GM04503 (cell line): ENCODE measurements at places on chromosomes 4 and X.

DNA sequence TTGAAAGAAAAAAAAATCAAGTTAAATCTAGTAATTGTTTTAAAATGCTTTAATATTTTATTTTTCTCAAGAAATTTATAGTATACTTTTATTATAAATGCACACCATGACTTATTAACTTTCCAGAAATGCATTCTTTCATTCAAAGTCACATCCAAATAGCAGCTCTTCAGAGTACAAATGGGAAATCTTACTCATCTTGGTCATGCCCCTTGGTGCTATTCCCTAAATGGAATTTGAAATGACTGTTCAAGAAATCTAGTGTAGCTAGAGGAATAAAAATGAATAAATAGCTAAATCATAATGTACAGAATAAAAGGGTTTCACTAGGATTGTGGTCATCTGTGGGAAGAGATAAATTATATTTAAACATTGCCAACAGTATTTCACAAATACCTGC lies 1139.7 kb downstream of the PCDH18 start:
- no peak for DNase-seq

- no peak for DNase-seq
Measured at GRCh38 chr4:16027114-16027513, 56.7 kb downstream of the PROM1 start.

GRCh38 chr4:77022560-77023179 lies 53.1 kb downstream of the CCNI start:
- peak; percentile 85 for DNase-seq

- DNase-seq = no peak
Measured at GRCh38 chr4:56289934-56290333, 97.4 kb downstream of the AASDH start.

DNA sequence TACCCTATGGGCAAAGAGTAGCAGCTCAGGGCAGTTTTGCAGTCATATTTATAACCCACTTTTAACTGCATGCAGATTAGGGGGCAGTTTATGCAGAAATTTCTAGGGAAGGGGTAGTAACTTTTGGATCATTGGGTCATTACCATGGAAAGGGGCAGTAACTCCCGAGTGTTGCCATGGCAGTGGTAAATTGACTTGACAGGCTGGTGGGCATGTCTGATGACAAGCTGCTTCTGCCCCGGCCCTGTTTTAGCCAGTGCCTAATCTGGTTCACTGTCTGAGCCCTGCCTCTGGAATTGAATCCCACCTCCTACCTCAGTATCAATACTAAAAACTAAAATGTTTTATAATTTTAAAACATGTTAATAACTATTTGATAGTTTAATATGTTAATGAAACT lies 362.1 kb upstream of the ATOH1 start:
- no peak for DNase-seq

GRCh38 chr4:114659386-114660008 lies 60.9 kb downstream of the UGT8 start:
- DNase-seq = no peak

GRCh38 chrX:51461053-51462044 lies 35.0 kb downstream of the NUDT11 start:
- no peak for DNase-seq

GRCh38 chr4:26723216-26723615 lies 137.4 kb upstream of the STIM2 start:
- DNase-seq = no peak

GRCh38 chr4:110224142-110224541 lies 25.7 kb upstream of the ELOVL6 start:
- no peak for DNase-seq

DNA sequence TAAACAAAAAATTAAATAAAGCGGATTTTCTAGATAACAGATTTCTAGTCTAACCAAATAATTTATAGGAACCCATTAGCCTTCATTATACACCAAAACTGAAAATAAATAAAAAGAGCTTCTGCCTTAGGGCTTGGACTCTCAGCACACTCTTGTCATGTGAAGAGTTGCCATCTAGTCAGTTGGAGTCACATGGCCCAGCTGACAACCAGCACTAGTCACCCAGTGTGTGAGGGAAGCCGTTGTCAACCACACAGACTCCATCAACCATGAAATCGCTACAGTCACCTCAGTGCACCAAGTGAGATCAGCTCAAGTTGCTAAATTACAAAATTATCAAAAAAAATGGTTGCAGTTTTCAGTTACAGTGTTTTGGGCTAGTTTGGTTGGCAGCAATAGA lies 470.0 kb downstream of the GASK1B start:
- no peak for DNase-seq

GRCh38 chr4:173449380-173449717 lies 50.4 kb upstream of the SCRG1 start:
- no peak for DNase-seq

GRCh38 chr4:108287834-108288413 lies 119.2 kb upstream of the LEF1 start:
- DNase-seq = no peak

DNA sequence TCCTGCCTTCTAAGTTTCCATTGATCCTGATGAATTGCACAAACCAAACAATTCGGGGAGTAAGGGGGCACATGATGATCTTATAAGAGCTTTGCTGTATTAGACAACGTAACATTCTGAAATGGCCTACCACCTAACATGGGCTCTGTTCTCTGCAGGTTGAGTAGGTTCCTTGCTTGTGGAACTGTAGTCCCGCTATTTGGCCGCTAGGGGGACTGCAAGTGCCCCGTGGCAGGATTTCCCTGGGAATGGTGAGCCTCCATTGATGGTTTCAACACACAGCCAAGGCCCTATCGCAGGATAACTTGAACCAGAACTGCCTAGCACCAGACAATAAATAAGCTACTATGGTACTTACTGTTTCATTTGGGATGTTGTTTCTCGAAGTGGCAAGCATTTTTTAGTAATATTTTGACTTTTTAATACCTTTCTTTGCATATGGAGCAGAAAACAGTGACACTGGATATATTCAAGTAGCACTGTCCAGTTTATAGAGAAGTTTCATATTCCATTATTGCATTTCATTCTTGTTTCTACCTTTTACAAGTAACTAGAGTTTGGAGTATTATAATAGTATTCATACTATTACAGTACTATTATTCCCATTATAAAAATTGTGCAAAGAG lies 11.9 kb downstream of the AR start:
- DNase-seq = no peak

- no peak for DNase-seq
Measured at GRCh38 chr4:2484993-2485392, 16.1 kb downstream of the RNF4 start.

DNA sequence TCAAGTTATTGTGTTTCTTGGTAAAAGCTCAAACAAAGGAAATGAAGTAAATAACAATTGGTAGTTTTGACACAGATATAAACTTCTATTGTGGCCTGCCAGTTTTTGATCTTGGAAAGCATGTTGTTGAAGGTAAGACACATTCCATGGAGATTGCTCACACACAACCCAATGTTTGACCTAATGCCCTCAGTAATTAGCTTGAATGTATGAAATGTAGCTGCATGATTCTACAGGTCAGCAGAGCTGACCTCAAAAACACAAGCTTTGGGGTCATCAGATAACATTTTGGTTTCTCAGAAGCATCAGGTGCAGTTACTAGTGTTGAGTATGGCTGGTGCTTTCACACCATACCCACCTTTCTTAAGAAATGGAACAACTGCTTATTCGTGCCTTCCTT lies 16.5 kb downstream of the GPR173 start:
- DNase-seq = no peak

DNA sequence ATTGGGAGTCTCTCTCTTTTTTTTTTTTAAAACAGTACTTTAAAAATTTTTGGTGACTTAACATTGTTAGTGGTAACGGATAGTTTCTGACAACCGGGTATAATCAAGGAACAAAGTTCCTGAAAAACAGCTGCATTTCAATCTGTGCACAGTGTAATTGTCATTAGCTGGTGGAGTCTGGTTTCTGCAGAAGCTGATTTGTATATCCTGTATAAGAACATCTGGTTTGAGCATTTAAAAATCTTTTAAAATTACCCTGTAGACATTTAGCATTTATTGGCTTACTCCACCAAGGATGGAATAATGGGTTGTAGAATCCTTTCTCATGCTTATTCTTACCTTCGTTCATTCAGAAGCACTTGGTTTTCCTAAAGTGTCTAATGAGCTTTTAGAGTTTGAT lies 11.2 kb downstream of the JADE1 start:
- DNase-seq = no peak

DNA sequence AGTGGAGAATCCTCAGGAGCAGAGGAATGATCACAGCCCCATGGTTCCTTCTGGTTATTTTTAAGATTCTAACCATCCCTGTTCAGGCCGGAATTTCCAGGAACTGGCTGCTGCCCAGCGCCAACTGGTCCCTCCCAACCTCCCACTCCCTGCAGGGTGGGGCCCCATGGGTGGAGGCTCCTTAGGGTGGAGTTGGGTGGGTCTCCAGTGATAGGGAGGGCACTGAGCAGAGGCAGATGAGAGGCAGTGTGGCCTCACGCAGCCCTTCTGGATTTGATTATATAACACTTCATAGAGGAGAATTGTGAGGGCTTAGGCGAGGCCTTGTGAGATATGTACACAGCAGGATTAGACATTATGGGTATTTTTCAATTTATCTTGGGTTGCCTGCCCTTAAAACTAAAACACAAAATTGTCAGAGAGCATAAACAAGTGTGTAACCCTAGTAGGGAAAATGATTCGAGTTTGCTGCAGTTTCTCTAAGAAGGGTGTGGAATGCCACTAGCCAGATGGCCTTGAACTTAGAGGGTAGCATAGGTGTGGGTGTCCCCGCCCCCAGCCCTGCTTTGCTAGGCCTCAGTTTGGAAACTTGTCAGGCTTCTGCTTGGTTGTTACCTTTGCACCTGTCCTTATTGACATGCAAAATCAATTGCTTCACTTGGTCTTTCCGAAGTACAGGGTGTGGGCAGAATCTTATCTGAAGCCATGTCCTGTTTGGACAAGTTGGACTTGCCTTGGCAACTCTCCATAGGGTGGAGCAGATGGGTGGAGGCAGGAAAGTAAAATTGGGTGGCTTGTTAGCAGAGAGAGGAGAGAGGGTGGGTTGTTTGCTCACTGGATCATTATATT lies 9.4 kb downstream of the KLF3 start:
- DNase-seq = no peak

- DNase-seq = no peak
Measured at GRCh38 chr4:29262986-29263385, 1457.2 kb upstream of the PCDH7 start.

GRCh38 chrX:121389976-121390714 lies 342.7 kb downstream of the GLUD2 start:
- DNase-seq = peak; percentile 1

DNA sequence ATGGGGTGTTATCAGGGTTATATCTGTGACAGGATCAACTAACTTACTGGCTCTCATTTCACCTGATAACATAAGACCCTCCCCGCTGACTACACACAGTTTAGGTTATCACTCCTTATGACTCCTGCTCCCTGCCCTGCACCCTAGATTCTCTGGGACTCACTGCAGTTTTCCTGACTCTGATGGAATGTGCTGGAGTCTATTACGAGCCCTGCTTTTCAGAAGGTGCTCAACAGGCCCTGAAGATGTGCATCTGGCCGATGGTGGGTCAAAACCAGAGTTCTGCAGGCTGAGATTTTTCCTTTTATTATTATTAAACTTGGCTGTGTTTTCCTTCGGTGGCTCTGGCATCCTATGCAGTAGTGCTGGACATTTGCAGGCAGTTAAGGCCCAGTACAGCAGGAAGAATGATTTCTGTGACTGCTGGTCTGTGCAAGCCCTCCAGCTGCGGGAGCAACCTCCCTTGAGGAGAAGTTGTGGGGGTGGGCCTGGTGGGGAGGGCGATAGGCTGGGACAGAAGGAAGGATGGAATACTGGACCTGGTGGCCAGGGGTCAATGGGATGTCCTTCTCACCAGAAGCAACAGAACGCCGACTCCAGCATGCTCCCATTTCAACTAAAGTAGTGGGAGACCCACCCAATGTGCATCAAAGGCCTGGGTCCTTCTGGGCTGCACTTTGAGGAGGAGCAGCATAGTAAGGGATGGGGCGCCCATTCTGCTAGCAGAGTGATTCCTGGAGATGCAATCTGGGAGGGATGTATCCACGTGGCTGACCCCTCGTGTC lies 11.0 kb downstream of the SOD3 start:
- DNase-seq = no peak

DNA sequence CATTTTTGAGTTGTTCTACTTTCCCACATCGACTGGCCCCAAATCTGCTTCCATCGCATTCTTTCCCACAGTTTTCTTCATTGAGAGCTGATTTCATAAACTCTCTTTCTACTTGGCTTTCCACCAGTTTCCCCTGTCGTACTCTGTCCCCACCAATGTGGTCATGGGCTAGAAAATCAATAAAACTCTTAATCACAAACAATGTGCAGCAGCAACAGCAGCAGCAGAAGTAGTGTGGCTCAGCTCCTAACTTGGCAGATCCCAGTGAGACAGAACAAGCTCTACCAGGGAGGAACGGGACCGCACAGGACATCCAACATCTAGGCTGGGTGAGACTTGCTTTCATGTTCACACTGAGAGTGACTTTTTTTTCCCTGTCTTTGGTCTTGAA lies 3.1 kb upstream of the SETD7 start:
- DNase-seq = no peak
